ENCODE measurements at places on chromosomes 7 and 10.

DNA sequence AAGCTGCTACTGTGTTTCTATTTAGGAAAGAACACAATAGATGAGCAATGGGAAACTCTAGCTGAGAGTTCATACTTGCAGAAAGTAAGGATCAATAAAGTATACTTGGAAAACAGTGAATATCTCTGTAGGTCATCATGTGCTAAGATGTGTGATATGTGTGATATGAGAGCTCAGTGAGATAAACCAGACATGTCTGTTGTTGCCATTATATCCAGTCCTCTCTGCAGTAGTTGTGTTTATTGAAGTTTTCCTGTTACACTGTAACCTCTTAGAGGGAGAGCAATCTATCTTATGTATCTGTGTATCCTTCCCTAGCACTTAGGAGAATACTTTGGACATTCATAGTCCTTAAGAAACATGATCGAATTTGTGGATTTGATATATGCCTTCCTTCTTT is 19.1 kb downstream of the TRUB1 start:
- no peak for DNase-seq

GRCh38 chr10:77866598-77866997 is 60.0 kb downstream of the DLG5 start:
- no peak for DNase-seq

- DNase-seq, result no peak
Measured at GRCh38 chr10:9012312-9012711, 957.8 kb downstream of the GATA3 start.

GRCh38 chr7:1632916-1633785 is 36.9 kb upstream of the ELFN1 start:
- DNase-seq, result no peak

DNA sequence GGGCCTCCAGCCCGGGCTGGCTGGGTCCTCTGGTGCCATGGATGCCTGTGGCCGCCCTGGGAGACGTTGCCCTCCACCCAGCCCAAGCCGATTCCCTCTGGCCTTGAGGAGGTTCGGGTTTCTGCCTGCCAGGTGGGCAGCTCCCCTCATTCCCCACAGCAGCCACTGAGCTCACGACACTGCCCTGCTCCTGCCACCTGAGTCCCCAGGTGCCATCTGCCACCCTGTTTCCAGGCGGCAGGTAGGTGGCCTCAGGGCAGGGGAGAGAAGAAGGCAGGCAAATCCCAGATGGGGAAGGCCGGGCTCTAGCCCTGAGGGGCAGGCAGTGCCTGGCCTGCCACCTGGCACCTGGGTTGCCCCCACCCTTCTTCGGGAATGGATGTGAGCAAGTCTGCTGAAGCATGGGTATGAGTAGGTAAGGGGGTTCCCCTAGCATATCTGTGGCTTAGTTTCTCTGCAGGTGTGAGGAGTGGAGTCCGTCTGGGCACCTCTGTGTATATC is 92.2 kb upstream of the PPIF start:
- DNase-seq, result no peak

GRCh38 chr10:51668336-51668689 is 31.1 kb downstream of the CSTF2T start:
- no peak for DNase-seq

All from eye (tissue), 1 donor.